ENCODE measurements at places on chromosomes 12 and 14.

GRCh38 chr14:103216857-103217256 is 93.6 kb downstream of the TNFAIP2 start:
- DNase-seq: no peak

GRCh38 chr12:111406474-111407376 is 1.0 kb downstream of the SH2B3 start:
- peak; percentile 59 for DNase-seq

- no peak for DNase-seq
Measured at GRCh38 chr12:78787576-78787975, 77.0 kb upstream of the SYT1 start.

DNA sequence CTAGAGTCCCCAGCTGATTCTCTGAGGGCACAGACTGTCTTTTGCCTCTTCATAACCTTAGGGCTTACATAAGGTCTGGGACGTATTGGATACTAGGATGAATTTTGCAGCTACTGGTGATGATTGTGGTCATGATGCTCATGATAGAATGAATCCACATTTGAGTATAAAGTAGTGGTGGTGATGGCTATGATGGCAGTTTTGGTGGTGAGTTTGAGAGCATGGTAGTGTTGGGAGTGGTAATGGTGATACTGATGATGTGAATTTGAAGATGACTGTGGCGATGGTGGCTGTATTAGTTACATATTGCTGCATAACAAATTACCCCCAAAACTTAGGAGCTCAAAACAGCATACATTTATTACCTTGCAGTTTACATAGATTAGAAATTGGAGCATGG is 14.1 kb upstream of the ASIC1 start:
- DNase-seq: no peak

DNA sequence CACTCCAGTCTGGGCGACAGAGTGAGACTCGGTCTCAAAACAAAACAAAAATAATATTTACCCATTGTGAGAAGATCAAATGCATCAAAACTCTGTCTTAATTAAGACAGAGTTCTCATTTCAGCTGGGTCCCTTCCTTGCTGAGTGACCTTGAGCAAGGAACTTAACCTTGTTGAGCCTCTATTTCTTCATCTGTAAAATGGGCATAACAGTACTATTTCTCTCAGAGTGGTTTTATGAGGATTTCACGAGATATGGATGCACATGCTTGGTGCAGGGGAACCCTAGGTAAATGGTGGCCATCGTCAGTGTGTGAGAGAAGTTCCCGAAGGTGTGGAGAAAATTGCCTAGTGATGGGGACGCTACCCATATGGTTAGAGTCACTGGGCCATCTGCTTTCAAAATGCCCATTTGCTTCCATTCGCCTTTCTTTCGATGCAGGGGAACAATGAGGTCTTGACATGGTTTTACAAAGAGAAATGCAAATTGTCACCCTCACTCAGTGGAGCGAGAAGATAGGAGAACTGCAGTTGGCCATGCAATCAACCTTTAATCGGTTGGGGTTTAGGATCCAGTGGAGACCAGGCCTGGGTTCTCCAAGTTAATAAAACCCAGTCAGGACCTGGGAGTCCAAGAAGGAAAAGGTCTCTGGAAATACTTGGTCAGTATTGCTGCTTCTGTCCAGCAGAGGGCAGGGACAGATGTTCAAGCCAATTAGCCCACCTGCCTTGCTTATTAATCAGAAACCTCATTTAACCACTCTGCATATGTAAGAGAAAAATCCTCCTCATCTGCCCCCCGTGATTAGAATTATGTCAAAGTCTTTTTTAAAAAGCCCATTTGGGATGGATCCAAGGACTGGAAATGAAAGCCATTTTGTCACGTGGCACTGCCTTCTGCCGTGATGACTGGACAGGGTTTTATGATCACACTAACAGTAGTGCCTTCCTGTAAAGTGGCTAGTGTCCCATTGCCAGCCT is 37.2 kb downstream of the CFAP251 start:
- no peak for DNase-seq

GRCh38 chr12:6547987-6548386 is 7.9 kb downstream of the IFFO1 start:
- DNase-seq: no peak

DNA sequence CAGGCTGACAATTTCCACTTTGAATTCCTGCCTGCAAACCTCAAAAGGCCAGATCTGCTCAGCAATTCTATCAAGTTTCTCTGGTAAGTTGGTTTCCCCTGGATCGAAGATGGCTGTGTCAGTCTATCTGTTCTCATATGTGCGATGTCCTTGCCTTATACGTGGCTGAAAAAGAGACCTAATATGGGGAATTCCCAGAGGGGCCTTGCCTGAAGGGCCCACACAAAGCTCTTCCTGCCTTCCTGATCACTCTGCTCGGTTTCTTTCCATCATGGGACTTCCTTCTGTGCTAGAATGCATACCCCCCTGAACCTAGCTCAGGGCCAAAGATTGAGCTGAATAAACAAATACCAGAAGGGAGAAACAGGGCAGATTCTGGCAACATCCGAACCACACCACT is 13.2 kb downstream of the TCL1B start:
- DNase-seq: no peak

GRCh38 chr12:56716458-56716857 is 8.6 kb downstream of the NACA start:
- no peak for DNase-seq

DNA sequence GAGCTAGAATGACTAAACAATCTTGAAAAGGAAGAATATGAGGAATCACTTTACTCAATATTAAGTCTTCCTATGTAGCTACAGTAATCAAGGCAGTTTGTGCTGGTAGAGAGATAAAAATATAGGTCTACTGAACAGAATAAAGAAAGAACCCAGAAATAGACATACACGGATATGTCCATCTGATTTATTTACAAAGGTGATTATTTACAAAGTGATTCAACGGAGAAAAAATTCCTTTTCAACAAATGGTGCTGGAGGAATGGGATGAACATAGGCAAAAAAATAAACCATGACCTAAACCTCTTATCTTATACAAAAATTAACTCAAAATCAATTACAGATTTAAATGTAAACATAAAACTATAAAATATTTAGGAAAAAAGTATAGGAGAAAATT is 36.6 kb downstream of the TAOK3 start:
- DNase-seq: no peak

GRCh38 chr12:120855823-120856588 is 48.2 kb downstream of the SPPL3 start:
- peak; percentile 61 for DNase-seq

GRCh38 chr14:47466916-47467315 is 208.5 kb downstream of the MDGA2 start:
- no peak for DNase-seq

DNA sequence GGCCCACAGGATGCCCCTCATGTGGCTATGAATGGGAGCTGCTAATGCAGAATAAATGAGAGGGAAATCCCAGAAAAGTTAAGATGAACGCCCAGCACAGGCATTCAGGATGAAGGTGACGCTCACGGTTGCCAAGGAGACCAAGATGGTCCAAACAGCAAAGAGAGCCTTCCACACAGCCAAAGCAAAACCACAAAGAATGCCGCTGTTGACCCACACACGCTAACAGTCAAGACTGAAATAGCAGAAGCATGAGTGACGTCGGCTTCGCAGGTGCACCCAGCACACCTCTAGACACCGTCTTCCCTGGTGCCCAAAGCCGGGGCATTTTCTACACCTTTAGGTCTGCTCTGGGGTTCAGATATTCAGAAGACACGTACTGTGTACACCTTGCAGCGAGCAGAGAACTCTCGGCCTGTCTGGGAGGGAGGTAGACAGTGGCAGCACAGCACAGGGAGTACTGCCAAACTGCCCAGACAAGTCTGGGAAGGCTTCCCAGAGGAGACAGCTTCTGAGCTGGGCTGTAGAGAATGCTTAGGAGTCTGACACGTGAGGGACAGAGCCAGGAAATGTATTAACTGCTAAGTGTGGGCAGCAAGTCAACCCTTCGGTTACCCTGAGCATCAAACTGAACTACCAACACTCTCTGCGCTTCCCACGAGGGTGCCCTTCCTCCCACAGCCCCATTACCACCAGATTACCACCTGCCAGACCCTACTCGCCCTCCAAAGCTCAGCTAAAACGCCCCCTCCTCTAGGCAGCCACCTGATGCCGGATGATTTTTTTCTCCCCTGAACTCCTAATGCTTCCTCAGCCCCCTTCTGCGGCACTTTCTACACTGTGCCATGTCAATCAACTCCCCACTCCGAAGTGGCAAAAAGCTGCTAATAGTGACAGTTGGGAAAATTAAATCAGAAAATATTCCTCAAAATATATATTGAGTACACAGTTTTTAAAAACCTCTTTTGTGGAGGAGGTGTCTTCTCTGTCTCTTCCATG is 50.1 kb downstream of the CCDC88C start:
- peak; percentile 39 for DNase-seq

GRCh38 chr14:72980863-72981262 is 46.0 kb downstream of the ZFYVE1 start:
- no peak for DNase-seq

GRCh38 chr12:33529810-33530209 is 90.2 kb upstream of the SYT10 start:
- no peak for DNase-seq

DNA sequence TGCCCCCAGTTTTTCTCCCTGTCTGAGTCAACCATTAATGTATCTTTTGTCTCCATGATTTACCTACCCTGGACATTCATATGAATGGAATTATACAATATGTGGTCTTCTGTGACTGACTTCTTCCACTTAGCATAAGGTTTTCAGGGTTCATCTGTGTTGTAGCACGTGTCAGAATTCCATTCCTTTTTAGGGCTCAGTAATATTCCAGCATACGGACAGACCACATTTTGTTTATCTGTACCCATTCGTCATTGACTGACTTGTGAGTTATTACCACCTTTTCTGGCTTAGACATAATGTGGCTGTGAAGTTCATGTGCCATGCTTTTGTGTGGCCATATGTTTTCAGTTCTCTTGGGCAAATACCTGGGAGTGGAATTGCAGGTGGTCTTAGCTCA is 37.9 kb downstream of the TSPAN9 start:
- no peak for DNase-seq

GRCh38 chr12:59007620-59008019 is 87.3 kb upstream of the LRIG3 start:
- DNase-seq: no peak

DNA sequence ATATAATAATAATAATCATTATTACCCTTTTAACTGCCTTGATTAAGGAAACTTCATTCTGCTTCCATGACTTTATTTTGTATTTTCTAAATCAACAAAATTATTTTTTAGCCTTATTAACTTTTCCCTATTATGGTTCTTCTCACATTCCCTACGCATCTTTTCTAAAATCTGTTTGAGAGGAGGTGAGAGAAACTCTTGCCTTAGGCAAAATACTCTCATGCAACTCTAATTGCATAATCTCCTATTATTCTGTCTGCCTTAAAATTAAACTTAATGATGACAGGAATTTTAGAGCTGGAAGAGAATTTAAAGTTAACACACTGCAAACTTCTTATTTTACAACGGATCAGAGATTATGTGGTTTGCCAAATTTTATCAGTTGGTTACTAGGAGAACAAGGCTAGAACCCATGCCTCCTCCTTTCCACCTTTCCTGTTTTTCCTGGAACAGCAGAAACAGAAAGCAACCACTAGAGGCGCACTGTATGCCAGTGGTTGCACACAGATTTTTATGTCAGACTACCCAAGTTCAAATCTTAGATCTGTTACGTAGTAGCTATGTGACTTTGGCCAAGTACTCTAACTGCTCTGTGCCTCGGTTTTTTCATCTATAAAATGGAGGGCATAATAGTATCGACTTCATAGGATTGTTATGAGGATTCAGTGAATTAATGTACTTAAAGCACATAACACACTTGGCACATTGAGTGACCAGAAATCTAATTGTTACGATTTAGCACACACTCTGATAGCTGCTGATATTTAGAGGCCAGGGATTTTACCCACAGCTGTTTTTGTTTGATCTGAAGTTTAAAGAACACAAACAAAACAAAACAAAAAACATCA is 4.3 kb upstream of the BRMS1L start:
- DNase-seq: no peak

DNA sequence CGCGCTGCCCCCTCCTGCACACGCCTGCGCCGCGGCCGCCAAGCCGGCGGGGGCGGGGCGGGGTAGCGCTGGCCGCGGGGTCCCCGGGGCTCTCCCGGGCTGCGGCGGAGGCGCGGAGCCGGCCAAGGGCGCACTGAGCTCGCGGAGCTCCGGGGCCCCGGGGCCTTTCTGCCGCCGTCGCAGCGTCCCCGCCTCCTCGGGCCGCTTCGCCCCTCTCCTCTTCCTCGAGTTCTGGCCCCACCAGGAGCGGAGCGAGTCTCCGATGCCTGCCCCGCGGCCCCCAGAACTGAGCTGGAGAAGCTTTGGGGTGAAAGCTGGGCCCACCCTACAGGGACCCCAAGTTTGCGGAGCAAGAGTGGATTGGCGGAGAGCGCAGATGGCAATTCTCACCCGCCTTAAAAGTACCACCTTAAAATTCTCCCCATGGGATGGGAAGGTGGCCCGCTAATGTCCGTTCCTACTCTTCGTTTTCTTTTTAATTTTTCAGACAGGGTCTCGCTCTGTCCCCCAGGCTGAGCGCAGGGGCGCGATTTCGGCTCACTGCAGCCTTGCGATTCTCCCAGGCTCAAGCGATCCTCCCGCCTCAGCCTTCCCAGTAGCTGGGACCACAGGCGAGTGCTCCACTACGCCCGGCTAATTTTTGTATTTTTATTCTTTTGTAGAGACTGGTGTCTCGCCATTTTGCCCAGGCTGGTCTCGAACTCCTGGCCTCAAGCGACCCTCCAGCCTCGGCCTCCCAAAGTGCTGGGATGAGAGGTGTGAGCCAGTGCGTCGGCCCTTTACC is 129.6 kb downstream of the NDUFA12 start:
- no peak for DNase-seq

- no peak for DNase-seq
Measured at GRCh38 chr12:106297681-106298080, 4.9 kb upstream of the TCP11L2 start.

DNA sequence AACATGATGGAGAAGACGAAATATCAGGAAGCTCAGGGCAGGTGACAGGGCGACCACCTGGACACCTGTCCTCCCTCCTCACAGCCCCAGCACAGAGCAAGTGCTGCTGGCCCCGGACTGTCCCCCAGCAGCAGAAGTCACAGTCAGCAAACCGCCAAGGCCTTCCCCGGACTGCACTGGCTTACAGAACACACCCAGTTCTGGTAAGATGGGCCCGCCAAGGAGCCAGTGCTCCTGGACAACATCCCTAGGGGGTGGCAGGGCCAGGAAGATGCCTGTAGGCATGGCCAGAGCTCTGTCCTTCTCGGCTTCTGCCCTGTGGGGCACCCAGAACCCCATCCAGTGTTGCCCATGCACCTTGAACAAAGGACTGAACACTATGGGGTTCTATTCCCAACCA is 77.9 kb downstream of the BCL11B start:
- no peak for DNase-seq

DNA sequence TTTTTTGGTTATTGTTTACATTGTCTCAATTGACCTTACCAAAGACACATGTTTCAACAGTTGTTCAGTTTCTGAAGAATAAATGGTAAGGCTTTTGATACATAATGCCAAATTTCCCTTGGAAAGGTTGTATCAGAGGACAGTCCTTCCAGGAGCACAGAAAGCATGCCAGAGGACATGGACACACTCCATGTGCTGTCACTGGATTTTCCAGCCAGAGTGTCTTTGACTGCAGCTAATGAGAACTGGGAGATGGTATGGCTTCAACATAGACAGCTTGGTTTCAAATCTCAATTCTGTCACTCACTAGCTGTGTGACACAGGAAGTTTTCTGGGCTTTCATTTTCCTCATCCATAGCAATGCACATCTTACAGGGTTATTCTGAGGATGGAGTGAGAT is 20.6 kb downstream of the NTS start:
- DNase-seq: no peak

GRCh38 chr14:68377459-68377858 is 415.4 kb downstream of the ZFP36L1 start:
- DNase-seq: no peak

GRCh38 chr12:8482571-8483061 is 26.9 kb downstream of the CLEC6A start:
- DNase-seq: no peak

Data from T-helper 2 cell (primary cell).